Activated T-cell treated with anti-CD3 and anti-CD28 coated beads, Interleukin-2, amount 50 U/mL, for 24 hours (primary cell): ENCODE measurements at places on chromosomes 1 and 21.
A peak's percentile ranks its signal among the peaks of the same experiment; 100 is the strongest.

DNA sequence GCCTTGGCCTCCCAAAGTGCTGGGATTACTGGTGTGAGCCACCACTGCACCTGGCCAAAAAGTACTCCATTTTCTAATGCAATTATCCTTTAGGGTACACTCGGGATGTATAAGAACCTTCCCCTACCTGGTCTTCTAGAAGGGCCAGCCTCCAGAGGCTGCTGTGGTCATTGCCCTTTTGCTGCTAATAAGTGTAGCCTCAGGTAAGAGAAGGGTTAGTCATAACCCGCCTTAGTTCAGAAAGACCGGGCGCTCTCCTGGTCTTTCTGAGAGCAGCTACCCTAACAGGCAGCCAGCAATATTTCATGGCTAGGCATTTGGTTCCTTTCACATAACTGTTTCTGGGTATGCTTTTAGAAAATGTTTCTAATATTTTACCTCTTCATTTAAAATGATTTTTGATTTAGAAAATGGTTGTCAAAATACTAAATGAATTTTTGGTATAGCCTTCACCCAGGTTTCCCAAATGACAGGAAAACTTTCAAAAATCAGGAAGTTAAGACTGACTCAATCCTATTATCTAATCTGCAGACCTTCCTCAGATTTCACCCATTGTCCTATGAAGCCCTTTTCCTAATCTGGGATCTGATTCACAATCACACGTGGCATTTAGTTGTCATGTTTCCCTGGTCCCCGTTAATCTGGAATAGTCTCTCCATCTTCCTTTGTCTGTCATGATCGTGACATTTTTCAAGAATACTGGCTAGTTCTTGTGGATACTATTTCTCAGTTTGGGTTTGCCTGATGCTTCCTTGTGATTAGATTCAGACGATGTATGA lies 479.0 kb downstream of the SIPA1L2 start:
- no peak for DNase-seq

DNA sequence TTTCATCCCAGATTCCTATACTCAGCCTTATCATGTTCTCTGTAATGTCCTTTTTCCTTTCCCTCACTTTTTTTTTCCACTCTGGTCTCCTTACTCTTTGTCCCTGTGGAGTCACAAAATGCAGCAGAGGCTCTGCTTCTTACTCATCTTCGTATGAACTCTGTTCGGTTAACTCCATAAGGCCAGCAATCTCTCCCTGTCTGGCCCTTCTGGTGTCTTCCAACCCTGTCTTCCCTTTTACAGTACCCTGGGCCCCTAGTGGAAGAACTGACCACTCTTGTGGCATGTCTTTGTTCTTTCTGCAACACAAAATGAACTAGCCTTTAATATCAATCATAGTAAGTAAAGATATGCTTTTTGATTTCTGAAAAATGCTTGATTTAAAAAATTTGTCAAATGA lies 7.1 kb downstream of the CD101 start:
- DNase-seq: no peak

DNA sequence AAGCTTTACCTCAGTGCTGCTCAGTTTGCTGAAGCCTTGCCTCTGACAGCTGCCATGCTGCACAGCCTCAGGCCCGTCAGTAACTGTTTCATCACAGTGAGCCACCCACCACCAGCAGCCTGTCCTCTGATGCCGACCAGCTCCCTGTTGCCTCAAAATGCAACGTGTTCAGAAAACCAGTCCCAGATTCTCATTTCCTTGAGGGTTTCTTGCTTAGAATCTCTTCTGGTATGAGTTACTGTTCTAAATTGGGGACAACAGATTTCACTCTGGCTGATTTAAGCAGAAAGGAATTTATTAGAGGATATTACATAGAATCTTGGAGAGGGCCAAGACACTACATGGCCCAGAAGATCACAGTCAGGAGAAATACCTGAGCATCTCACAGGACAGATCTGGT lies 11.0 kb downstream of the UBL4B start:
- no peak for DNase-seq

DNA sequence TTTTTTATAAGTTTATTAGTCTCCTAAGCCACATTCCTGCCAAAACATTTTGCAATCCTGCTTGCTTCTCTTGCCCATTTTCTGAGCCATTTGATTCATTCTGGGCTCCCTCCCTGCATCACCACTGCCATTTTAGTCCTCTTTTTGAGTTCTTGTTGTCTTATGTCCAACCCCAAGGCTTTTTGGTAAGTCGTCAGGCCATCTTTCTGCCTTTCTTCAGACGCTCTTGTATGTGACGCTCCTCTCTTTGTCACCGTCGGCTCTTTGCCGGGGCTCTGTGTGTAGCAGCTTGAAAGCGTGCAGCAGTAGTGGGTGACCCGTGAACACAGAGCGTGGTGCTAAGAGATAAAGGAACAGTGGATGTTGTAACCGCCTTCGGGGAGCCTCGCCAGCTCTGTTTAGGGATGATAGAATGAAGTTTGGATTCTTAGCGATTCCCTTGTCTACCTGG lies 14.6 kb downstream of the HUNK start:
- DNase-seq: no peak

- peak; percentile 67 for DNase-seq
These were observed 24.8 kb downstream of the ADGRB2 start for GRCh38 chr1:31739346-31739745.

DNA sequence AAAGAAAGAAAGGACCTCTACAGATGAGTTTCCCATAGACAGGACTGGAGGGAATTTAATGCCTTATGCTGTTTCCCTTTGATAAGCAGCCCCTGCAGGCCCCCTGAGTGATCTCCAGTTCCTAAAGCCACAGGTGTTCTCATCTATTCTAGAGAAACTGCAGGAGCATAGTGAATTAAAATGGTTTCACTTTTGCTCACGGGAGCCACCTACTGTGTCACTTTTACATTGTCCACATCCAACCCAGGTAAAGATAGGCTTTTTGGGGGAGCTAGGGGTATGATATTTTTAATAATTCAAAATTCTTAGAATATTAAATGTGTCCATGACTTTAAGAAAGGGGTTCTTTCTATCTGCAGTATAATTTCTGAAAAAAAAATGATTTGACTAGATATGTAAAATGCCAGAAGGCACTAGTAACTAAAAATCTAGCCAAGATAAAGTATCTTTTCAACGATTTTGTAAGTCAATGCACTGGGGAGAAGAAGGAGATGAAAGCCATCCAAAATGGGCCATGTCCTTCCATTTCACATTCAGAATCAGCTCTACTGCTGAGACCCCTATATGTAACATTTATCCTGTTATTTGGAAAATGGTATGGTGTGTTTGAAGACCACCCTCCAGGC lies 267.3 kb upstream of the DUSP10 start:
- peak; percentile 32 for DNase-seq

- peak; percentile 26 for DNase-seq
These were observed 6.2 kb upstream of the POFUT2 start for GRCh38 chr21:45293726-45294401.

DNA sequence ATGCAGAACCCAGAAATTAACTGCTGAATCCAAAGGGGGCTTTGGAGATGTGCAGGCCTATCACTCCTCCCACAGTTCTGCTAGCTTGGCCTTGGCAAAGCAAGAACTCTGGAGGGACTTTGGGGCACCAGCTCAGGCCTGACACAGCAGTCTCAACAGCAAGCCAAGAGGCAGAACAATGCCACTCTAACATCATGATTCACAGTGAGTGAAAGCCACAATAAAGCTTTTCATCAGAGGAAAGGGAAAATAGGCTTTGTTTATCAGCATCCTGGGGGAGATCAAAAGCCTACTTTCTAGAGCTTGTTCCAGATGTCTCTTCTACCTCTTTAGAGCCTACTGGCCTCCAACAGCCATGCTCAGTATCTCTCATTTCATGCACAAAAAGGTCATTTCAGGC lies 283.4 kb downstream of the KCNH1 start:
- no peak for DNase-seq

DNA sequence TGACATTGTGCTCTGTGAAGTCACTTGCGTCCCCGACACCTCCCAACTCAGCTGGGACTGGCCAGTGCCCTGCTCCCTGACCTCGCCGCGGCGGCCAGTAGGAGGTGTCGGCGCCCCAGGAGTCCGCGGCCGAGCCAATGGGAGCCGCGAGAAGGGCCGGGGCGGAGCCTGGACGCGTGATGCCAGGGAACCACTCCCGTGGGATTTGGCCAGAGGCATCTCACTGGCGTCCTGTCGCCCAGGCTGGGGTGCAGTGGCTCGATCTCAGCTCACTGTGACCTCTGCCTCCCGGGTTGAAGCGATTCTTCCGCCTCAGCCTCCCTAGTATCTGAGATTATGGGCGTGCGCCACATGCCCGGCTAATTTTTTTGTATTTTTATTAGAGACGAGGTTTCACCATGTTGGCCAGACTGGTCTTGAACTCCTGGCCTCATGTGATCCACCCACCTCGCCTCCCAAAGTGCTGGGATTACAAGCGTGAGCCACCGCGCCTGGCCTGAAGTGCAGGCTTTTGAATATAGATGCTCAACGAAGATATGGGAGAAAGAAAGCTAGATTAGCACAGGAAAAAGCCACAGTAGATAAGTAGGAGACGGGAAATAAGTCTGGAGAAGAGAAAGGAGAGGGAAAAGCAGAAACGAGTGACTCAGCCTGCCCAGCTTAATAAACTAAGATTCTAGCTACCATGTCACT lies 38.0 kb downstream of the ZBTB8OS start:
- DNase-seq: peak; percentile 61

DNA sequence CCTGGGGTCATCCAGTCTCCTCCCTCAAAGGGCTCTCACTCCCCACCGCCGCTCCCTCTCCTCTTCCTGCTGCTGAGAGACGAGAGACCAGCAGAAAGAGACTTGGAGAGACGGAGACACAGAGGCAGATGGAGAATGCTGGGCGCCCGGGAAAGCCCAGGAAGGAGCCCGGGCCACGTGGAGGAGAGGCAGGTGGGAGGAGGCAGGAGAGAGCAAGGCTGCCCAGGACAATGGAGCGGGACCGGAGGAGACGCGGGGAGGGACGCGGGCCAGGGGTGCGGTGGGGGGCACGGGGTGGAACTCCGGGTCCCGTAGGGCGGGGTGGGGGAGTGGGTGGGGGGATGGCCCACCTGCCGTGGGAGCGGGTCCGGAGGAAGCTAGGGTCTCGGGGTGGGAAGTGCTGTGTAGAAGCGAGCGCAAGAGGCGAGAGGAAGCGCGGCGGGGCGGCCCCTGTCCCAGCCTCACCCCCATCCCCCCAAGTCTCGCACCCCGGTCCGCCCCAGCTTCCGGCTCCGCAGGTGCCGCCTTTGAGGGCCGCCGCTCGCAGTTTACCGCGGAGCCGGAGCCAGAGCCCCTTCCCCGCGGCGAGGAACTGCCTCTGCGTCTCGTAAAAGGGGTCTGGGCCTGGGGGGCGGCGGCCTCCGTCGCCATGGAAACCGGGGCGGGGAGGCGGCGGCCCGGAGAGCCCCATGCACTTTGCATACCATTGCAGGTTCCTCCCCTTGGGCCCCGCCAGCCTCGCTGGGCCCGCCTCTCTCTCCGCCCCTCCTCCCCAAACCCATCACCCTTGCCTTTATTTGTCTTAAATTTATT lies 11.7 kb upstream of the EPHA2 start:
- DNase-seq: peak; percentile 79

GRCh38 chr1:65691972-65692371 lies 100.7 kb upstream of the PDE4B start:
- no peak for DNase-seq

- DNase-seq: no peak
These were observed 29.1 kb upstream of the JUN start for GRCh38 chr1:58812926-58813325.

- DNase-seq: no peak
These were observed 63.5 kb upstream of the UBE2U start for GRCh38 chr1:64139877-64140276.

DNA sequence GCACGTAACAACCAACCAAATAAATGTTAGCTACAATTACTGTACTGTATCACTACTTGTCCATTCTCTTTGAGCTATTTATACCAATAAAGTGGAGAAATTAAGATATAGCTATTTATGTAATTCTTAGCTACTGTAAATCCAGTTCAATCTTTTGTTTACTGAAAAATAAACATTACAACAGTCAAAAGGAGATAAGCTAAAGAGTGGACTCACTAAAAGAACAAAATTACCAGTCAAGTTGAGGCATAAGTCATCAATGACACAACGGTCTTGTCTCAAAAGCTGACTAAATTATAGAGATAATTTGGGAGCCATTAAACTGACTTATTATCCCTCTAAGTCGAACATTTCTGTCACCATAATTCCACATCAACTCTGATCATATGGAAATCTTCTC lies 22.5 kb downstream of the TGFBR3 start:
- no peak for DNase-seq

GRCh38 chr1:15148475-15148874 lies 5.1 kb upstream of the TMEM51 start:
- no peak for DNase-seq

- no peak for DNase-seq
These were observed 5.1 kb downstream of the IFI16 start for GRCh38 chr1:159014851-159015250.

DNA sequence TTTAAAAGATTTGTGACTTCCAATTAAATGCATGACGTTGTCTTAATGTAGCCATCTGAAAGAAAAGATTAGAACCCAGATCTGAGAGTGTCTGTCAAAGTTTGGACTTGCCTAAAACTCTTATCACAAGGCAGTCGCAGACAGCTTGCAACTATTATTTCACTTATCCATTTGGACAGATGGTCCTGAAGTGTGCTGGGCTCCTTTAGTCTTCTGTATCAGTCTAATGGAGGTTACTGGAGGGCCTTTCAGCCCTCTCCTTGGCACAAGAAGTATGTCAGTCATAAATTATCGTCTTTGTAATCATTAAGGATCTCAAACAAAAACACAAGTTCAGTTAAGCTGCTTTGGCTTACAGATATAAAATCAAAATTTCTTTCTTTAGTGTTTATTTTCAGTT lies 15.5 kb downstream of the PROX1 start:
- DNase-seq: no peak

GRCh38 chr1:211742272-211742671 lies 66.9 kb upstream of the NEK2 start:
- DNase-seq: no peak

DNA sequence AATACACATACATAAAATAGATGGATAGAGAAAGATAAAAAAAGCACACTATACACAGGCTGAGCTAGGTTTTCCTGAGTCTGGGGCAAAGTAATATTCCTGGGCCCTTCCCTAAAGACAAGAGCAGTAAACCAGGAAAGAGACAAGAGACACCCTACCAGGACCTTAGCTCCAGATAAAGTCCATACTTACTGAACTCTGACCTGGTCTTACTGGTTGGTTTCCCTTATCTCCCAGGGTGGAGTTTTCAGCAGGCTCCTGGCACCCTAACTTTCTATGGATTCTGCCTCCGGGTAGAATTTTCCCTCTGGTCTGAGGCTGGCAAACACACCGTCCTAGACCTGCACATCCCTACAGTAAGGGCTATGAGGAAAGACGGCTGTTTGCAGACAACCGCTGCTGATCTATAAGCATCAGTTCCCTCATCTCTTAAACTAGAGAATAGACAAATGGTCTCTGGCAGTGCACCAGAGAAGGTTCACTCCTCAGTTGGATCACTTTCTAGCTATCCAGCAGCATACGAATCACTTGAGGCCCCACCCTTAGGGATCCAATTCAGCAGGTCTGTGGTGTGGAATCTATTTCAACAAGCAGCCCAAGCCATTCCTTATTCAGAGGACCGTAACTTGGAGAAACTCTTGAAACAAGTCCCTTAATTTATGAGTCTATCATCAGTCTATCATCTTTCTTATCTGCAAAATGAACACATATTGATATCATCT lies 52.0 kb downstream of the ARHGEF11 start:
- no peak for DNase-seq

GRCh38 chr21:38714039-38714817 lies 91.5 kb upstream of the ETS2 start:
- no peak for DNase-seq
